ENCODE measurements at places on chromosomes 2 and 18.

DNA sequence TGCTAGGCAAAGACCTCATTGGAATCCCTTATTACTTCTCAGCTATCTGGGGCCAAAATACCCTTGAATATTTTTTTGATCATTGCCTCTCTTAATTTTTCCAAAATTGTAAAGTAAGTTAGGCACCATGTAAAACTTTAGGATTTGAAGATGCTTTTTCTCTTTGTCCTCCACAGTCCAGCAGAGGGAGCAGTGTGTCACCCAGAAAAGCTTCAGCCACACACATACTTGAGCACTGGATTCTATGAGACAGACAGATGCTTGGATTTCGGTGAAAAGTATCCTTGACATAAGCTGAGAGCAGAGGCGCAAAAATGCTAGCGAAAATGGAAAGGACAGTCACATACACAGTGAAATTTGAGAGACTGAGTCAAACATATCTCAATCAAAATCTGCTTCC lies 74.7 kb upstream of the KCNJ3 start:
- no peak overlapping the region for H3K27ac ChIP-seq
- no peaks in the 10 kb centered on the region for H3K27me3 ChIP-seq
- H3K4me1 ChIP-seq = no peaks in the 10 kb centered on the region
- no peak for DNase-seq
- no peaks in the 10 kb centered on the region for H3K36me3 ChIP-seq

- peaks cover 10% of the 10 kb centered on the region for H3K4me1 ChIP-seq
- no peak overlapping the region for H3K4me3 ChIP-seq
- no peaks in the 10 kb centered on the region for H3K36me3 ChIP-seq
- no peak overlapping the region for H3K27ac ChIP-seq
- H3K27me3 ChIP-seq = peaks cover 96% of the 10 kb centered on the region
Observed at GRCh38 chr2:218999021-218999880, 6.0 kb upstream of the CRYBA2 start.

DNA sequence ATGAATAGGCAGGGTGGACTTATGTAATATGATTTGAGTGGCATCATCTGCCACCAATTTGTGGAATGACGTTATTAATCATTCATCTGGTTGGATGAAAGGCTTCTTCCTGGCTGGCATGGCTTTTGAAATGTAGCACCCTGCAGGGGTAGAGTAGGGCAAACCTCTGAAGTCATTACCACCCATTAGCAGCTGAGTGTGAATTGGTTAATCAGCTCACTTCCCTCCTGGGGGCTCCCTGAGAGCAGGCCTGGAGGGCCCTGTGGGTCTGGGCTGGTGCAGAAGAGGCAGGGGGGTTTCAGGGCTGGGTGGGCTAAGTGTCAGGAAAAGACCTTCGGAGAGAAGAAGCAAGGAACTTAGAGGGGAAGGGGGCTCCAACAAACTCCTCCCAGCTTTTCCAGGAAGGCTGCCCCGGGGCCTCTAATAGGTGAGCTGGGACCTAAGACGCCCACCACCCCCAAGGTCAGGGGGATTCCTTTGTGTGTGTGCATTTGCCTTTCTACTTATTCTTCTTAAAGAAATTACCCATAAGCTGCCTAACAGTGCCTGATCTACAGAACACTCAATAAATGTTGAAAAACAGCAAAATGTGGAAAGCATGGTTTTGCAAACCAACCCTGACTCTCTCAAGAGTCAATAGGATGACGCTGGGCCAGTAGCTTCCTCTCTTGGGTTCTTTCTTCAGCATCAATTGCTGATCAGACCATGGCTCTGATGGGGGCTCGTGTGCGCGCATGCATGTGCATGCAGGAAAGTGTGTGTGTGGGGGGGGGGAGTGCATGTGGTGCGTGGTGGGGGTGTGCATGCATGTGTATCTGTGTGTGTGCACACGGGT lies 49.7 kb upstream of the ZNF516 start:
- no peak for DNase-seq
- H3K27ac ChIP-seq = no peak overlapping the region
- H3K36me3 ChIP-seq = peaks cover 3% of the 10 kb centered on the region
- no peak overlapping the region for H3K4me3 ChIP-seq

DNA sequence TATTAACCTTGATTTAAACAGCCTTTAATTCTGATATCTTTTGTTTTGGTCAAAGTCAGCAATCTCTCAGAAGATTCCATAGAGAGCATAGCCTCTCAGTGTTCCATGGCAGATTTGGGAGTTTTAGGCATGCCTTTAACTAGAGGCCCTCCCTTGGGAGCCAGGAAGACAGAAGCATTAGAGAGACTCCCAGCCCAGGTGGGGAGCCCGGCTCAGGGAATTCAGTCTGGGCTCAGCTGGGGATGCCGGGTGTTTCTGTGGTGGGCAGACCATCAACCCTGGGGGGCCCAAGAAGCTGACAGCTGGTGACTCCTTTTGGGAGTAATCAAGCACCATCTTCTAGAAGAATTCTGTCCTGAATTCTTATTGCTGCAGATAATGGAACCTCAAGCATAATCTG lies 99.7 kb upstream of the CELF4 start:
- no peaks in the 10 kb centered on the region for H3K27me3 ChIP-seq
- DNase-seq = no peak
- peaks cover 5% of the 10 kb centered on the region for H3K4me1 ChIP-seq
- H3K4me3 ChIP-seq = no peak overlapping the region
- H3K36me3 ChIP-seq = no peaks in the 10 kb centered on the region

DNA sequence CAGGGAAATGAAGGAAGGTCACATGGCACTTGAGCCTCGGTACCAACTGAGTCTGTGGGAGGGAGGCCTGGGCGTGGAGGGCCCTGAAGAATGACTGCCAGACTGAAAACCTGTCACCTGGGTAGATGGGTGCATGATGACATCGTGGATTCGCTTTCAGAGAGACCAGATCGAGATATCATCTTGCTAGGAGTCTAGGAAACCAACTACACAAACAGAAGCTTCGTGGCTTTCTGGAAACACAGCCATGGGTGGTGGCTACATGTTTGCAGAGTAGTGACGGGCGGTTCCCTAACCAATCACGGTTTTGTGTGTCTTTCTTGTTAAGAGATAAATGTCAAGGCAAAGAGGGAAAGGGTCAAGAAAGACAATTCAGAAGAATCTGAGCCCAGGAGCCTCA lies 155.0 kb downstream of the EIPR1 start:
- no peaks in the 10 kb centered on the region for H3K27me3 ChIP-seq
- no peaks in the 10 kb centered on the region for H3K4me1 ChIP-seq
- peaks cover 39% of the 10 kb centered on the region for H3K36me3 ChIP-seq

GRCh38 chr2:133948610-133949290 lies 305.1 kb upstream of the MGAT5 start:
- no peak overlapping the region for H3K27ac ChIP-seq
- H3K36me3 ChIP-seq = no peaks in the 10 kb centered on the region
- peaks cover 2% of the 10 kb centered on the region for H3K27me3 ChIP-seq
- DNase-seq = no peak
- H3K4me1 ChIP-seq = no peaks in the 10 kb centered on the region

DNA sequence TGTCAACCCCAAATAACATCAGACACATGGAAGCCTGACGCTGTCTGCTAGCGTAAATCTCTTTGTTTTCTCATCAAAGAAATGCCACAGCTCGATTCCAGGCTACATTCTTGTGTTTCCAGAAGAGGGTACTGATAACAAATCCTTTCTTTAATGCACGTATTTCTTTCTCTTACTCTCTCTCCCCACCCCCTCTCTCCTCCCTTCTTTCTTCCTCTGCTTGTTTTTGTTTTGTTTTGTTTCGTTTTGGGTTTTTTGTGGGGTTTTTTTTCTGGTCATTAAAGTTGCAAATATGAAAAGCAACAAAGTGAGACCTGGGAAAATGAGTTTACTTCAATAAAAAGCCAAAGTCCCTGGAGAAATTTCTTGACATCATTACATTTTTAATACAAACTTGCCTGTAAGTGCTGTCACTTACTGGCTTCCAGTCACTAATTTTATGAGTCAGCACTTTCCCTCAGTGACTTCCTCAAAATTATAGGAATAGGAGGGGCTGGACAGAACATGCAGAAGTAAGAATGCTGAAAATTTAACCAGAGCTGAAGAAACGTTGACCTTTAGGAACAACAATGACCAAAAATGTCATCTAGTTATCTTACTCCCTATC lies 106.7 kb upstream of the NABP1 start:
- peaks cover 44% of the 10 kb centered on the region for H3K4me1 ChIP-seq
- H3K27me3 ChIP-seq = no peaks in the 10 kb centered on the region
- H3K4me3 ChIP-seq = peak overlapping the region; percentile 63
- DNase-seq = no peak
- H3K36me3 ChIP-seq = no peaks in the 10 kb centered on the region
- H3K27ac ChIP-seq = peak overlapping the region; percentile 87

GRCh38 chr18:9753846-9754245 lies 45.7 kb downstream of the RAB31 start:
- no peak overlapping the region for H3K27ac ChIP-seq
- peaks cover under 1% of the 10 kb centered on the region for H3K36me3 ChIP-seq
- H3K4me3 ChIP-seq = no peak overlapping the region
- peaks cover 18% of the 10 kb centered on the region for H3K4me1 ChIP-seq
